ENCODE measurements at places on chromosomes 2 and 18.

- no peak for DNase-seq
These were observed 127.7 kb downstream of the MYCN start for GRCh38 chr2:16067866-16068551.

DNA sequence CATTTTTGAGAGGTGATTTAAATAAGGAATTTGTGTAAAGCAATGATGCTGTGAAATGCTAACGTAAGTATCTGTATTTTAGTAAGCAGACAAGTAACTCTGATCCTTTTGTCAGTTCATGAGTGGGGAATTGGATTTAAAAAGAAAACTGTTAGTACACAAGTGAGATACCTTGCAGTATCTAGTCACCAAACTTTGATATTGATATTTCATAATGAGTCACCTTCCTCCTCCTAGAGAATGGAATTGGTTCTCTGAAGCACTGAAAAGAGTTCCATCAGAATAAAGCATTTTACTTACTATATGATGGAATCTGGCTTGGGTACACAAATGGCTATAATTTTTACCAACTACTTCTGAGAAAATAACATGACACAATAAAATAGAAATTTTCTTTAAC is 232.2 kb downstream of the ZNF804A start:
- no peak for DNase-seq

- no peak for DNase-seq
These were observed 106.4 kb downstream of the POLR1A start for GRCh38 chr2:85999061-85999831.

GRCh38 chr2:234003972-234004617 is 46.4 kb upstream of the SPP2 start:
- DNase-seq = no peak

- DNase-seq = peak; percentile 16
These were observed 30.2 kb upstream of the SSB start for GRCh38 chr2:169768262-169768995.

DNA sequence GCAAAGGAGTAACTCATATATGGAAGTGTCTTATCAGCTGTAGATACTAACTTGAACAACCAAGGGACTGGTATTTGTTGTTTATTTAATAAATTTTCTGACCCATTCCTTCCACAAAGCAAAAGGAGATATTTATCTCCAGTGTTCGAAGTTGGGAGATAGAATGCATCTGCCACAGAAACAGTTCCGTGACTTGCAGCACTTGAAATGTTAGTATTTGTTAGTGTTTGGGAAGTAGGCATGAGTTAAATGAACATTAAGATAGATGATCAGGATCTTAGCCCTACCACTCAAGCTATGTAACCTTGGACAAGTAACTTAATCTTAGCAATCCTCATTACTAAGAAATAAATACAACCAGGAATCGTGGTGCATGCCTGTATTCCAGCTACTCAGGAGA is 12.1 kb upstream of the SULT1C4 start:
- no peak for DNase-seq

DNA sequence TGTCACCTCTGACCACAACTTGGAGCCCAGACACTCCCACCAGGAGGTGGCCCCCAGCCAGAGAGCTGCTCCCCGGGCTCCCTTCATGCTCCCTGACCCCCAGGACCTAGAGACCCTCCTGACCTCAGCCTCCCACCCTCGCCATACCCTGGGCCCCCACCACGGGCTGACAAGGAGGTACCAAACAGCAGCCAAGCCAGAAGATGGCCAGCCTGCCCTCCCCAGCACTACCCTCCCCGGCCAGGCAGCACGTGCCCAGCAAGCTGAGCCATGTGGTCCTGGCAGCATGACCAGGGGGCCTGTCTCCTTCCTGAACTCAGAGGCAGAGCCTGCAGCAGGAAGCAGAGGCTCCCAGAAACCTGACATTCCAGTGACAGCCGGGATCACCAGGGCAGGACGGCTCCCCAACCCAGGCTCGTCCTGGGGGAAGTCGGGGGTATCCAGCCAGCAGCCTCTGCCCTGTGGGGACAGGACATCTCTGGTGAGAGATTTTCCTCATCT is 69.4 kb upstream of the GPC1 start:
- DNase-seq = no peak

- DNase-seq = no peak
These were observed 107.1 kb upstream of the STK17B start for GRCh38 chr2:196278491-196278911.

- DNase-seq = no peak
These were observed 6.1 kb downstream of the CTDSP1 start for GRCh38 chr2:218405746-218406208.

GRCh38 chr2:158009399-158009798 is 92.3 kb upstream of the UPP2 start:
- DNase-seq = no peak

GRCh38 chr2:26016012-26016705 is 17.7 kb upstream of the RAB10 start:
- DNase-seq = no peak

DNA sequence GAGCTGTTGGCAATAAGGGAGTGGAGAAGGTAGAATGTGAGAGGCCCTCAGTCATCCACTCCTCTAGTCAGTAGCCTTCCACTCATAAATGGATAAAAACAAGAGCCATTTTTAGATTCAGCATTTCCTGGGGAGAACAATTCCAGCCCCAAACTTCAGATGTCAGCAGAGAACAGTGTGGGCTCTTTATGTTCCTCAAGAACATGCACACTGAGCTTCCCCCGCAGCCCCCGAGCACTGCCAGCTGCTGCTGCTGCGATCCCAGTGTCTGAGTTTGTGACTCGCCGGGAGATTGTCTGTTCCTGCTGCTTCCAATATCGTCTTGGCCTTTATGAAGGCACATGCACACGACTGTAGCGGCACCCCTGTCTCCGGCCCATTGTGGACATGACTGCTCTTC is 143.7 kb upstream of the CTNNA2 start:
- DNase-seq = no peak

DNA sequence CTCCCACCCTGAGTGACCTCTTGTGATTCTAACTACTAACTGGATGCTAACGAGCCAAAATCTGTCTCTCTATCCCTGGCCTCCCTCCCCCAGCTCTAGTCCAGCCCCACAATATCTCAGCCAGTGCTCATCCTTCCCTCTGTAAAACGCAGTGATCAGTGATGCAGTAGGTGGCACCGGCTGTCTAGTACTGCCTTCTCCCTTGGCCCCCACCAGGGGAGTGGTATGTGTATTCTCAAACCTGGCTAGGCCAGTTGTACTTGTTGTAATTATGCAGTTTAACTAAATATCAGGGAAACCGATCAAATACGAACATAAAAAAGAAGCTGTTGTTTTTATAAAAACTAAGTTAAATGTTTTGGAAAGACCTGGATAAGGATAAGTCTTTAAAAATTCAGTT is 113.2 kb upstream of the ALPP start:
- DNase-seq = no peak

- DNase-seq = no peak
These were observed 28.3 kb downstream of the MOCOS start for GRCh38 chr18:36215577-36215976.

DNA sequence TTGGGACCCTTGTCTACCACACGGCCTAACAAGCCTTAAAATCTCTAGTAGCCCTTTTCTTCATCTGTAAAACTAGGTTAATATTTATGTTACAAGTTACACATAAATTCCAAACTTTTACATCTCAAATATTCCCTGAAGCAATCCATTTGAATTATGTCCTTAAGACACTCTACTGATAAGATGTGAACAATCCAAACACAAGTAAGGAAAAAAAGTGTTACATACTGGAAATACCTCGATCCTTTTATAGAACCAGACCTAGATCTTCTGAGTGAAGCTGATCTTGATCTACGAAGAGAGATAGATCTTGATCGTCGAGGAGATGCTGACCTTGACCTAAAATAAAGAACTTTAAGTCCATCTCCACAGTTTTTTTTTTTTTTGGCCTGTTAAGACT is 3.3 kb downstream of the SRSF7 start:
- no peak for DNase-seq

DNA sequence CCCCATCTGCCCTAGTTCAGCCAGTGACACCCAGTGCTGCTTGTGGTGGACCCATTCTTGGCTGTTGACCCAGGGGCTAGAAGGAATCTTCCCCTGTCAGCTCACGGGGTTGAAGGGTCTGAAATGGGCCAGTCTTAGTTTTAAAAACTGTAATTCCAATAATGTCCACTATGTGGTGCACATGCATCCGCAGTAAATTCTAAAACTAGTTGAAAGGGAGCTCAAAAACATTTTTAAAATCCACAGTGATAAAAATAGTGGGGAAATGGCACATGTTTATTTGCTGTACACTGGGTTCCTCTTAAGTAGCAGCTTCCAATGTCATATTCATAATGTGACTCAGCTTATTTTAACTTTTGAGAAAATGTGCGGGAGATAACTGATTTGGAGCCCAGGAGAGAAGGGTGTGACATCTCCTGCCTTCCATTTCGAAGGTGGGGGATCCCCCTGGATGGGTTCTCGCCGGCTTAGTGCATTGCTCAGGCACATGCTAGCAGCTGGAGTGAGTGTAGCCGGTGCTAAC is 32.8 kb downstream of the GRHL1 start:
- no peak for DNase-seq

DNA sequence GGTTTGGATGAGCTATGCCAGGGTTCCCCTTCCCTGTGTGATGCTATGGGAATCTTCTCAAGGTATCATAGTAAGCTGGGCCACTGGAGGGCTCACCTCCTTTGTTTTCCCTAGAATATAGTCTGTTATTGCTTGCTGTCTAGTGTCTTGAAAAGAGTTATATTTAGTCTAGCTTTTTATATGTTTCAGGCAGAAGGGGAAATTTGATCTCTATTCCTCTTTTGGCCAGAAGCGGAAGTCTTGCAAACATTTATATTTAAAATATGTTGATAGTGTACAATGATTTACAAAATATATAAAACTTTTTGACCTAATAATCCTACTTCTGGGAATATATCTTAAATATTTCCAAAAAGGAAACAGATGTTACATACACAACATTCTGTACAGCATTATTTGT is 260.7 kb downstream of the FHOD3 start:
- no peak for DNase-seq

DNA sequence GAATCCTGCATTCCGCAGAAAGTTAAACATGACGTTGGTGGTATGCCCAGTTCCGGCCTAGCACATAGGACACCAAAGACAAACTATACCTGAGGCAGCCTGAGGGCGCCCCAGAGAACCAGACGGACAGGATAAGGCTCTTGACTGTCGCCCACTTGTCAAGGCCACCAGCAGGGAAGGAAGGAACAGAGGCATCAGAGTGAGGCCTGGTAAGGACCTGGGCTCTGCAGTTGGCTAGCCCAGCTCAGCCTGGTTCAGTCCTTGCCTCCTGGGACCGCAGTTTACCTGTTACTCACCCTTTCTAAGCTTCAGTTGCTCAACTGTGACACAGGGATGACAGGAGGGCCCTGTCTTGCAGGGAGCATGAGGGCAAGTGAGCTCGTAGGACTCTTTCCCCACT is 82.1 kb downstream of the ACTR2 start:
- DNase-seq = no peak

DNA sequence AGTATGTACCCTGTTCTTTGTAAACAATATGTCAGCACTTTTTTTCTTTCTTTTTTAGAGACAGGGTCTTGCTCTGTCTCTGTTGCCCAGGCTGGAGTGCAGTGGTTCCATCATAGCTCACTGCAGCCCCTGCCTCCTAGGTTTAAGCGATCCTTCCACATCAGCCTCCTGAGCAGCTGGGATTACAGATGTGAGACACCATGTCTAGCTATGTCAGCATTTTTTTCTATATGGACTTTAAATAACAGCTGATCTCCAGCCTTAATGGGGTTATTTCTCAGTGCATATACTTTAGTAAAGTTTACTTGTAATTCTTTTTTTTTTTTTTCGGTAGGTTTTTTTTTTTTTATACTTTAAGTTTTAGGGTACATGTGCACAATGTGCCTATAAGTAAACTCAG is 26.6 kb downstream of the ABCG5 start:
- DNase-seq = no peak

- no peak for DNase-seq
These were observed 1.6 kb downstream of the ATOH8 start for GRCh38 chr2:85755122-85756027.

DNA sequence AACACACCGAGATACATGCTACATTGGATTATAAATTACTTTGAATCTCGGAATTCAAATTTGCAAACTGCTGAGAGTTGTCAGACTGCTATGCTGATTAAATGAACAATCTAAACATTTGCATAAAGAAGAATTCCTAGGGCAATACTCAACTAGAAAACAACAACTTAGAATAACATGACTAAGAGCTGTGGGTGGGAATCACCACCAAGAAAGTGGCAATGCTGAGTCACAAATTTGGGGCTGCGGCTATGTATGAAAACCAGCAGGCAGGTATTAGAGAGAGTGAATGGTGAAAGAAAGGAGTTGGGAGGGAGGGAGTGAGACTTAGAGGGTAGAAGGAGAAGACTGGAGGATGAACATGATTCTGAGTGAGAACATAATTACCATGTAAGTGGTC is 559.5 kb downstream of the PIK3C3 start:
- no peak for DNase-seq

DNA sequence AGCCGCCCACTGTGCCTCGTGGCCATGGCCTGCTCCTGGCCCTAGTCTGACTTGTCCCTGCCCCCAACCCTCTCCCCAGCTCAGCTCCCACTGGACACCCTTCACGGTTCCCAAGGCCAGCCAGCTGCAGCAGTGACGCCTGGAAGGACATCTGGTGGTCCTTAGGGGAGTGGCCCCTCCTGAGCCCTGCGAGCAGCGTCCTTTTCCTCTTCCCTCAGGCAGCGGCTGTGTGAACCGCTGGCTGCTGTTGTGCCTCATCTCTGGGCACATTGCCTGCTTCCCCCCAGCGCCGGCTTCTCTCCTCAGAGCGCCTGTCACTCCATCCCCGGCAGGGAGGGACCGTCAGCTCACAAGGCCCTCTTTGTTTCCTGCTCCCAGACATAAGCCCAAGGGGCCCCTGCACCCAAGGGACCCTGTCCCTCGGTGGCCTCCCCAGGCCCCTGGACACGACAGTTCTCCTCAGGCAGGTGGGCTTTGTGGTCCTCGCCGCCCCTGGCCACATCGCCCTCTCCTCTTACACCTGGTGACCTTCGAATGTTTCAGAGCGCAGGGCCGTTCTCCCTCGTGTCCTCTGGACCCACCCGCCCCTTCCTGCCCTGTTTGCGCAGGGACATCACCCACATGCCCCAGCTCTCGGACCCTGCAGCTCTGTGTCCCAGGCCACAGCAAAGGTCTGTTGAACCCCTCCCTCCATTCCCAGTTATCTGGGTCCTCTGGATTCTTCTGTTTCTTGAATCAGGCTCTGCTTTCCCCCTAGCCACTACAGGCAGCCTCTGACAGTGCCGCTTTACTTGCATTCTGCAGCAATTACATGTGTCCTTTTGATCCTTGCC is 35.8 kb downstream of the ANO7 start:
- DNase-seq = peak; percentile 32

GRCh38 chr2:167954495-167954894 is 292.9 kb downstream of the STK39 start:
- no peak for DNase-seq

DNA sequence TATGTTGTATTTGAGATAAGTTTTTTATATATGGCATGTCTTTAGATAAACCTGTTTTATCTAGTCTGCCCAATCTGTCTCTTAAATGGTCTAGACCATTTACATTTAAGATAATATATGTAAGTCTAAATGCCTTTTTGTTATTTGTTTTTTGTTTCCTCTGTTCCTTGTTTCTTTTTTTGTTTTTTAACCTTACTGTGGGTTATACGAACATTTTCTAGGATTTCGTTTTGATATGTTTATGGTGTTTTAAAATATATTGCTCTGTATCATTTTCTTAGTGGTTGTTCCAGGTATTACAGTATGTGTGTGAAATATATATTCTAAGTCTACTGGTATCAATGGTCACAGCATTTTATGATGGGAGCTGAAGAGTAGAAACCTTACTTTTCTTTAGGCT is 13.3 kb downstream of the BCL2L11 start:
- DNase-seq = no peak

Data from hypothalamus (tissue), 51 donors.